Mucosa of descending colon (tissue), 3 donors: ENCODE measurements at places on chromosomes 5 and 9. TPM values are rescaled to one million over a fixed set of nuclear protein-coding genes. Genes with fewer than 3 reads are reported as not detected.

- DNase-seq = peak; percentile 84
Observed at GRCh38 chr5:39547553-39548154, 122.9 kb upstream of the DAB2 start.

GRCh38 chr5:66884564-66885243, 288.5 kb downstream of the MAST4 start:
- no peak for DNase-seq

DNA sequence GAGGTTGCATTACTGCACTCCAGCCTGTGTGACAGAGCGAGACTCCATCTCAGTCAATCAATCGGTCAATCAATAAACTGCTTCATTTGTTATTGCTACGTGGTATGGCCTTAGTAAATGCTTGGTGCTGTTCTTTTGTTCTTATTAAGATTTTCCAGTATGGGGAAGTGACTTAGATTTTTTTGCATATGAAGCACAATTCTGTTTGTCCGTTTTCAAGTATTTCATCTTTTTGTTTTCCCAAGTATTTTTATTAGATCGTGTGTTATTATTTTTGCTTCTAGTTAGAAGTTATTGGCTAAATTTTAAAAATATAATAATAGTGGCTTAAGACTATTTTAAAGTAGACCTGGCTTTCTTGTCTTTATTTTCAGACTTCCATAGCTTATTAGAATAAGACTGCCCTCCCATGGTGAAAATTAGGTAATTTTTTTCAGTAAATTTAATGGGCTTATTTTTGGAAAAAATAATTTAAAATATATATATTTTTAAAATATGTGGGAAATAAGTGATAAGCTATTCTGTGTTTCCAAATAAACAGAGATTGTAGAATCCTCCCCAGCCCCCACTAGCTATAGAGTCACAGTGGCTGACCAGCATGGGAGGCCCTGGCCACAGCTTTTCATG, 14.7 kb upstream of the OMD start:
- DNase-seq = no peak

Gene FBP1
- total RNA-seq = 17.6 TPM
